ENCODE measurements at places on chromosomes 5 and 9.

- DNase-seq: no peak
These were observed 31.3 kb upstream of the GRIA1 start for GRCh38 chr5:153459051-153459743.

- no peak for DNase-seq
These were observed 176.6 kb upstream of the KCNN2 start for GRCh38 chr5:114185274-114185673.

DNA sequence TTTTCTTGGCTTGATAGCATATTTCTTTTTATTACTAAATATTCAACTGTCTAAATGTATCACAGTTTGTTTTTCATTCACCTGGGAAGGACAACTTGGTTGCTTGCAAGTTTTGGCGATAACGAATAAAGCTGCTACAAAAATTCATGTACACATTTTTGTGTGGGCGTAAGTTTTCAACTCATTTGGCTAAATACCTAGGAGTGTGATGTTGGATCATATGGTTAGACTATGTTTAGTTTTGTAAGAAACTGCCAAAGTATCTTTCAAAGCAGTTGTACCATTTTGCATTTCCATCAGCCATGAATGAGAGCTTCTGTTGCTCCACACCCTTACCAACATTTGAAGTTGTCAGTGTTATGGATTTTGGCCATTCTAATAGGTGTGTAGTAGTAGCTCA is 428.0 kb downstream of the ACTL7B start:
- DNase-seq: no peak

- no peak for DNase-seq
These were observed 125.3 kb downstream of the TRIM32 start for GRCh38 chr9:116812231-116813030.

- no peak for DNase-seq
These were observed 1050.7 kb downstream of the TLE4 start for GRCh38 chr9:80622508-80622907.

GRCh38 chr9:109063760-109064159 is 50.5 kb upstream of the CTNNAL1 start:
- no peak for DNase-seq

GRCh38 chr9:35605351-35606137 is 482 bp downstream of the TESK1 start:
- DNase-seq: peak; percentile 72

DNA sequence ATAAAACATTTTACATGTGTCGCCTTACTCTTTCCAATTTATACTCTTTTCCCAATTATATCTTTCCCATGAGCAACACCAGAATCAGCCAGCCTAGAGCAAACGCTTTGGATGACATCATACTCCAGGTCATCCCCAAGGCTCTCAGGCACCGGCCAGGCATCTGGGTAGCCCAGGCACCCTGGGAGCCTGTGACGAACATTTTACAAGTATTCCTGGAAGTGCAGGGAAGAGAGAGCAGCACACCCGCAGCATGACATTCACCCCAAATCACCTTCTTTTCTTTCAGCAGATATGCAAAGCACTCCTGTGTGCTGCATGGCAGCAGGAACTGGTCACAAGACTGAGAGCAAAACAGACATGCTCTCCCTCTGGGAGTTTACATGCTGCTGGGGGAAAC is 75.7 kb upstream of the SMIM23 start:
- DNase-seq: no peak

- no peak for DNase-seq
These were observed 39.2 kb downstream of the RCL1 start for GRCh38 chr9:4831944-4832343.

- DNase-seq: no peak
These were observed 105.4 kb upstream of the PAM start for GRCh38 chr5:102649731-102650130.

- DNase-seq: peak; percentile 79
These were observed 747 bp downstream of the LRSAM1 start for GRCh38 chr9:127451858-127452656.

DNA sequence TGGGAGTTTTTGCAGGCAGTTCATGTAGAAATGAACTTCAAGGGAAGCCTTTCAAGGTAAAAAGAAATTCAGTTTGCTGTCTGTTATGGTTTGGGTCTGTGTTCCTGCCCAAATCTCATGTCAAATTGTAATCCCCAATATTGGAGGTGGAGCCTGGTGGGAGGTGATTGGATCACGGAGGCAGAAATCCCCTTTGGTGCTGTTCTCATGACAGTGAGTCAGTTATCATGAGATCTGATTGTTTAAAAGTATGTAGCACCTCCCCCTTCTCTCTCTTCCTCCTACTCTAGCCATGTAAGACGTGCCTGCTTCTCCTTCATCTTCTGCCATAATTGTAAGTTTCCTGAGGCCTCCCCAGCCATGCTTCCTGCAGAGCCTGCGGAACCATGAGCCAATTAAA is 341.4 kb downstream of the ARHGEF28 start:
- DNase-seq: no peak

GRCh38 chr9:99040911-99041582 is 63.9 kb upstream of the TGFBR1 start:
- DNase-seq: no peak

GRCh38 chr9:130129432-130130061 is 42.7 kb upstream of the NCS1 start:
- no peak for DNase-seq

DNA sequence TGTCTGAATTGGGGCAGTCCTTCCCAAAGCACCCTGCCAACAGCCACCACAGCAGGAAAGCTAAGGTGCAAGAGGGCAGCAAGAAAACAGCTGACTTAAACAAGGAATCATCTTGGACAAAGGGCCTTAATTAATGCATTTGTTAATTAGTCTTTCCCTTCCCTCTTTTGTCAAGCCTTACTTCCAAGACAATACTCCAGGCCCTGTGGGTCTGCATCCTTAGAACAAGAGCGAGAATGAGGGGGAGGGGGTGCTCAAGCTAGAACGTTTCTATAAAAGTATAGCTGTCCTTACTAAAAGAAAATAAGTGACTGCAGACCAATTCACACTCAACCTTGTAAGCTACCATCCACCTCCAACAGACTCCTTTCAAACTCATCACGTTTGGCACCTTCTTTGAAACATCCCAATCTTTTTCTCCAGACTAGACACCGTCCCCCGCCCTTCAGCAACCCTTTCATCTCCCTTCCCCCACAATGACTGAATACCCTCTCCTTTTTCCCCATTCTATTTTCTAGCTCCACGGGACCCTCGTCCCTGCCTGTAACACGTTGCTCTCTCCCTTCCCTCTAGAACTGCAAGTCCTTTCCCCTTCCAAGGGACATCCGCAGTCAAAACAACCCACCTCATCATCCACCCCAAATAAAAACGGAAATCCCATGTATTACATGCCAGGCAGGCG is 85.7 kb upstream of the RNF38 start:
- DNase-seq: no peak

GRCh38 chr9:8133606-8134005 is 334.0 kb upstream of the DMAC1 start:
- no peak for DNase-seq

- DNase-seq: no peak
These were observed 65.0 kb downstream of the SNCAIP start for GRCh38 chr5:122377026-122377425.

GRCh38 chr5:54580997-54581811 is 63.6 kb downstream of the SNX18 start:
- DNase-seq: no peak

GRCh38 chr9:83218411-83219090 is 155.6 kb upstream of the RASEF start:
- DNase-seq: no peak

GRCh38 chr5:90909101-90909503 is 350.5 kb downstream of the ADGRV1 start:
- no peak for DNase-seq

DNA sequence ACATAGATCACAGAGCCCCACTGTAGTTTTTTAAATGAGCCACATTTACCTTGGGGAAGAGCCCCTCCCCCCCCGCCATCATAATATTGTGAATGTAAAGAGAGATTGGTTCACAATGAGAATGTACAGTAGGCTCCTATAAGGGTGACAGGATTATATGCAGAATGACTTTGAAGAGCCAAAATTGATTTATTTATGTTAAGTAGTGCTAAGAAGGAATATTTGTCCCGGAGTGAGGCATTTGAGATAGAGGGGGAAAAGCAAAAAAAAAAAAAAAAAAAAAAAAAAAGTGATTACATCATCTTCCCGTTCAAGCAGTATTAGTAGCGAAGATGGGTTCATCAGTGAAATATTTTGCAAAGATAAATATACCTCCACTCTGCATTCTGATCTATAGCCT is 73.9 kb downstream of the PIK3R1 start:
- DNase-seq: no peak

DNA sequence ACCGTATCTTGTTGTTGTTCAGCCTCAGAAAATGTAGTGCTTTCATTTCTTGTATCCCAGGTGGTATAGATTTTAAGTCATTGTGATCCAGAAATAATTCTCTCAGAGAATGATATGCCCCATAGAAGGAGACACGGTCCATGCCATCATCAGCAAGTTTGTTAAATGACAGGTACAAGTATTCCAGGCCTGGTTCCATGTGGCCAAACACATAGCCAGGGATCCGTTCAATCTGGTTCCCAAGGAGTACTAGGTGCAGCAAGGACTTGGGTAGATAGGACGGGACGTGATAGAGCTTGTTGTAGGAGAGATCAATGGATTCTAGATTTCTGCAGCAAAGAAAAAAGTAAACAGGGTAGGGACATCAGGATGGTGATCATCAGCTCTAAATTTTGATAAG is 18.4 kb upstream of the ASPN start:
- no peak for DNase-seq

- no peak for DNase-seq
These were observed 271.5 kb downstream of the ARRDC3 start for GRCh38 chr5:91111473-91112238.

DNA sequence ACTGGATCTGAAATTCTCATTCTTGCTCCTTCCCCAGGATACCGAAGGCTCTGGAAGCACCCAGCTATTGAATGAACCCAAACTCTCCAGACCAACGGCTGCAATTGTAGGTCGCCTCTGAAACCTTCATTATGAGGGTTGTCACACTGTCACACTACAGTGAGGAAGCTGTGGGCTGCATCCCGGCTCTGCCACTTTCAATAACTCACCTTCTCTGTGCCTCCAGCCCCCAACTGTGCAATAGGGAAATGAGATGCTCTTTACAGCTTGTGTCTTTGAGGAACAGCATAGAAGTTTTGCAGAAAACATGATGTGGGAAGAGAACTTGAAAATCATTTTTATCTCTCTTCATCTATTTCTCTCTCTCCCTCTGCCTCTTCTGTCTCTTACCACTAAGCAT is 69.6 kb upstream of the TGFBR1 start:
- DNase-seq: no peak

DNA sequence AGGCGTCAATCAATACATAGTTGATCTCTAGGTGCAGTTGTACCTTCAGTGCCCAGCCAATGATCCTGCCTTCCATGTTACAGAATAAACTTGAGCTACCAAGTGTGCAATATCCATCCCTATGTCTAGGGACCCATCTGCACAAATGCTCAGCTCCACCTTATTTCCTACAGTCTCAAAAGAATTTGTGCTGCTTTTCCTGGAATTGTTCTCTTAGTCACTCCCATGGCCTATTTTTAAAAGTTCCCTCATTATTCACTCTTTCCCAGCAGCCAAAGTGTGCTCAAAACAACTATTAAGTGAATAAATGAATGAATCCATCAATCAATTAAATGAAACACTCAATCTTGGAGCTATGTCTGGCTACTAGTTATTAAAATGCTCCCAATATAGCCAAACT is 14.7 kb downstream of the LIX1 start:
- no peak for DNase-seq

- DNase-seq: peak; percentile 64
These were observed 1.6 kb downstream of the KDM4C start for GRCh38 chr9:6759185-6759977.

DNA sequence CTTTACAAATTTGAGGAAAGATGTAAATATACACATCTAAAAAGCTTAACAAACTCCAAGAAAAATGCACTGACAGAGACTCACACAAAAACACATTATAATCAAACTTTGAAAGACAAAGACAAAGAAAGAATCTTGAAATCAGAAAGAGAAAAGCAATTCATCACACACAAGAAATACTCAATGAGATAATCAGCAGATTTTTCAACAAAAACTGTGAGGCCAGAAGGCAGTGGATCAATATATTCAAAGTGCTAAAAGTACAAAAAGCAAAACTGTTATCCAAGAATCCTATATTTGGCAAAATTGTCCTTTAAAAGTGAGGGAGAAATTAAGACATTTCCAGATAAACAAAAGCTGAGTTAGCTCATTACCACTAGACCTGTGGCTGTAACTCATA is 6.1 kb downstream of the TPD52L3 start:
- DNase-seq: no peak

DNA sequence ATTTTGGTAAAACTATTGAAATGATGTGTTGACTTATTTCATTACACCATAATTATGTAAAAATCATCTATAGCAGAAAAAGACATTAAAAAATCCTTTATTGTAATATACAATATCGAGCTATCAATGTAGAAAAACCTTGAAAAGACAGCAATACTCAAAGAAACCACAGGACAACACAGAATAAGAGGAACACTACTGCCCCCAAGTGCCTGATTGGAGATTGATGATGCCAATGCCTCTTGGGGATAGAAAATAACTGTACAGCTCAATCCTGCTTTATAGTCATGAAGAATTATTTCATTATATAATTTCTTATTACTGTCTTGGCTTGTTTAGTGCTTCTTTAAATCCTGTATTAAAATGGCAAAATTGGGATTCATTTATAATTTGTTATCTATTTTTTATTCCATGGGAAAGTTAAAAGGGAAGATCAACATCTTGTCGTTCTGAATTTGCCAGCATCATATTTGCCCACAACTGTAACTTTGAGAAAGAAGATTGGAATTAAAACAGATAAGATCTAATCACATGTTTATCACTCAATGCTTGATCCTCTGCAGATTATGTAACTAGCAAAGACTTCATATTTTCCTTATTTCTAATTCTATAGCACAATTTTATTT is 337.5 kb downstream of the CDH9 start:
- no peak for DNase-seq

DNA sequence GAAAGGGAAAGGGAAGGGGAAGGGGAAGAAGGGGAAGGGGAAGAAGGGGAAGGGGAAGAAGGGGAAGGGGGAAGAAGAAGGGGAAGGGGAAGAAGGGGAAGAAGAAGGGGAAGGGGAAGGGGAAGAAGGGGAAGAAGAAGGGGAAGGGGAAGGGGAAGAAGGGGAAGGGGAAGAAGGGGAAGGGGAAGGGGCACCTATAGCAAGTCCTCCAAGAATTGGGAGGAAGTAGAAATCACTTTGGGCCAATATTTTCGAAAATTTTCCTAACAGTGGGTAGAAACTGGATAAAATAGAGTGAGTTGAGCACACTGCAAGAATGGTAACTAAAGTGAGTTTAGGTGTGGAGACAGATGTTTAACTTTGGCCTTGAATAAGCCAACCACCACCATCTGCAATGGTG is 915.3 kb downstream of the DNAH5 start:
- no peak for DNase-seq

Measured in activated CD8-positive, alpha-beta memory T cell treated with anti-CD3 and anti-CD28 coated beads, Interleukin-2, amount 50 U/mL, for 48 hours (primary cell).